Pulmonary artery endothelial cell (primary cell): ENCODE measurements at places on chromosomes 1 and 21. TPM values are rescaled to one million over a fixed set of nuclear protein-coding genes. Genes with fewer than 3 reads are reported as not detected.

- DNase-seq, result no peak
Observed at GRCh38 chr1:30464187-30464617, 259.2 kb downstream of the MATN1 start.

DNA sequence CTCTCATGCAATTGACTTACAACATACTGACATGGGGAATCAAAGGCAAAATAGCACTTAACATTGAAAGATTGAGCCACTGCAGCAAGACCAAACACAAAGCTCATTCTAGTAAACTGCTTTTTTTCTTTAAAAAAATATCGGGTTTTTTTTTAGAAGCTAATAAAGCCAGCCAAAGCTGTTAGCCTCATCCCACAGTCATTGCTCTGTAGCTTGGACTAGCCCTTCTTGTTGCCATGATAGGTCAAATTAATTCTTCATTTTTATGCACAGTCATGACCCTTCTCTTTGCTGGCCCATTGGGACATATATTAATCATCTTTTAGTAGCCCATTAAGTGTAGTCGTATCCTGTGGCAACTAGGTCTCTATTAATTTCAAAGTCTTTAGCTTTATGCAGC lies 231.3 kb downstream of the ADGRL2 start:
- DNase-seq, result no peak

- no peak for DNase-seq
Observed at GRCh38 chr1:109156916-109157385, 43.0 kb downstream of the ELAPOR1 start.

- no peak for DNase-seq
Observed at GRCh38 chr21:25997788-25998611, 172.6 kb downstream of the APP start.

GRCh38 chr1:110207831-110208230 lies 2.3 kb upstream of the KCNC4 start:
- DNase-seq, result peak; percentile 13

DNA sequence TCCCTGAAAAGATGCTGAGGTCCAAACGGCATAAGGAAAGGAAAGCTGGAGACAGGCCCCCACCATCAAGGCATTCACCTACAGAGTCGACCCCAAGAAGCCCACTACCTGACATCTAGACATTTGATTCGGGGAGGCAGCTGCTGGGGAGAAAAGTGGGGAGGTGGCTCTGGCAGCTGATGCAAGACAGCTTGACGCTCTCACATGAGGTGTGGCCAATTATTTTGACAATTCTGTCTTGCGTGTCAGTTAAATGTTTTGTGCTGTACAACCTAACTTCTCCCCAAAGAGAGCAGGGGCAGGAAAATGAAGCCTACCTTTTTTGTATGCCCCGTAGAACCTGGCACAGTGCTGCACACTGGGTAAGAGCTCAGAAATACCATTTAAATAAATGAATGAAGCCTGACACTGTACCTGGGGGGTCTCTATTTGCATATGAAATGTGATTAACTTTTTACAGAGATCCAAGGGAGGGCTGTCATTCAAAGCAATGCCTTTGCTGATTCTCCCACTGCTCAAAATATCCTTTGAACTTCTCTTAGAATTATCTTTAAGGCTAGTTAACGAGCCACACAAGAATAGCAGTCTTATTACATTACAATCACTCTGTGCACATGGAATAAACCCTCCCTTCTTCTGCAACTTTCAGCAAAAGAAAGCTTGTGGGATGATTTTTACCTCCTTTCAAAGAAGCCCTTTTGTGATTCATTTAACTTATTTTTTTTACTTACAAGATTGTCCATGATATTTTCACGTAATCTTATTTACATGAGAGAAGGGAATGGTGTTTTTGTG lies 163.2 kb downstream of the TNR start:
- DNase-seq, result no peak

DNA sequence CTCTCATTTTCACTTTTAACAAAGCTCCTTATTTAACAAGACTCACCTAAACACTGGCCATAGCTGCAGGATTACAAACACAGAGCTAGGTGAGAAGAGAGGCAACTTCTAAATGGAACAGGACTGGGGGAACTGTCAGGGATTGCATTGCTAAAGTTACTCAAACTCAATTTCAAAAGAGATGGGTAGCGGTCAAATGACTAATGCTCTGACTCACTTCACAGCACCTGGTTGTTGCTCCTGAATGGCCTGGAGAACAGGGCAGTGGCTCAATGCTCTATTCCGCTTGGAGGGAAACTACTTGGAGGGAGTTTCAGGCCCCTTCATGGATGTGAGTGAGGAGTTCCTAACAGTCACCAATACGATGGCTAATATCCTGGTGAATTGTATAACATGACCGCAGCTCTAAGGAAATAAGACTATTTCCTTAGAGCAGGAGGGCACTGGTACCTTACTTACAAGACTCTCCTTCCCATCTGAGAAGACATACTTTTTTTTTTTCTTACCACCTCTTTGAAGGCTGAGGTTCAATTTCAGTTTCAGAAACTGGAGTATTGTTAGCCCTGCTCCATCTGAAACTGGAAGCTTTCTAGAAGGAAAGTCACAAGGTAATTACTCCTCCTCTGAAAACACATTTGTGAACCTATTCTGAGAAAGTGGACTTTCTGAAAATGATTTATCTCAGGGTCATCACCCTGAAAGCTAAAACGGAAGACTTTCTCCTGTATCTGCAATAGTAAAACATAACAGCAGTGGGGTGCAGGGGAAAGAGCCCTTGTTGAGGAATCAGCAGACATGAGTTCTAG lies 9.5 kb downstream of the DPT start:
- DNase-seq, result no peak

DNA sequence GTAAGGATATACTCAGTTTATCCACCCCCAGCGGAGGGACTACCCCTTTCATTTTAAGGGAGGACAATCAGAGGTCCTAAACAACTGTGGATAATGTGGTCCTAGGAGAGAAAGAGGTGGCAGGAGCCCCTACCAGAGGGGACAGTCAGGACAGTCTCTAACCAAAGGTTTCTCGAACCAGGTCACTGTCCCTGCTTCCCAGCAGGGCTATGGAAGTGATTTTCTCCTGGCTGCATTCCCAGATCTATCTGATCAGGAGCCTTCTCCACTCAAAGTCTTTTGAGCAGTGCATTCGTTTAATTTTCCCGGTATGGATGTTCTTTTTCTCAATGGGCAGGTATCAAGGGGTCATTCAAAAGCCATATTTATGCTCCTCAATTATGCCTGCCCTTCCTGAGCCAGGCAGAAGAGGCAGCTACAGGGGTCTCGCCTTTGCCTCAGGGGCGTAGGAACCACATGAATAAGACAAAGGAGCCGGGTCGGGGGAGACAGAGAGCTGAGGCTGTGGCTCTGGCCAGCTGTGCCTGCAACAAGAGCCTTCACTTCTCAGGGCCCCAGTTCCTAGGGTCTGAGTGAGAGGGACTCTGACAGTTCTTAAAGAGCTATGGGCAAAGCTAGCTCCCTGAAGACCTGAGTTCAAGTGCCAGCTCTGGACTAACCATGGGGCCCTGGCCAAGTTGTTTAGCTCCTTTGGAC lies 62.5 kb upstream of the DMRTB1 start:
- DNase-seq, result no peak

- no peak for DNase-seq
Observed at GRCh38 chr1:30768830-30769718, 11.5 kb upstream of the LAPTM5 start.

GRCh38 chr1:228004856-228005462 lies 1.8 kb upstream of the WNT3A start:
- no peak for DNase-seq

- DNase-seq, result no peak
Observed at GRCh38 chr1:180521474-180522212, 19.3 kb upstream of the ACBD6 start.

- DNase-seq, result no peak
Observed at GRCh38 chr1:1094981-1095380, 20.9 kb upstream of the RNF223 start.

GRCh38 chr1:228336308-228337030 lies 70.2 kb downstream of the TRIM11 start:
- DNase-seq, result no peak

The DYRK3 gene
- total RNA-seq, result 13.4 and 15.9 TPM in 2 replicates

The ATP6V1G3 gene
- not detected in 2 replicates for total RNA-seq

The PANK4 gene
- 22.4 and 28.4 TPM in 2 replicates for total RNA-seq

The IL10RB gene
- total RNA-seq, result 37.0 and 39.0 TPM in 2 replicates

The IRF6 gene
- total RNA-seq, result 18.4 and 24.3 TPM in 2 replicates

The ENAH gene
- total RNA-seq, result 46.0 and 69.0 TPM in 2 replicates

The DDAH1 gene
- total RNA-seq, result 45.7 and 60.9 TPM in 2 replicates

The CERS2 gene
- 87.4 and 121 TPM in 2 replicates for total RNA-seq

The LAD1 gene
- not detected in 2 replicates for total RNA-seq

The DMRTA2 gene
- not detected in 2 replicates for total RNA-seq

The RGSL1 gene
- not detected in 2 replicates for total RNA-seq

The KCNK2 gene
- total RNA-seq, result not detected in 2 replicates

The UMODL1 gene
- not detected in 2 replicates for total RNA-seq
